ENCODE measurements at places on chromosomes 4 and X.
A peak's percentile ranks its signal among the peaks of the same experiment; 100 is the strongest.

DNA sequence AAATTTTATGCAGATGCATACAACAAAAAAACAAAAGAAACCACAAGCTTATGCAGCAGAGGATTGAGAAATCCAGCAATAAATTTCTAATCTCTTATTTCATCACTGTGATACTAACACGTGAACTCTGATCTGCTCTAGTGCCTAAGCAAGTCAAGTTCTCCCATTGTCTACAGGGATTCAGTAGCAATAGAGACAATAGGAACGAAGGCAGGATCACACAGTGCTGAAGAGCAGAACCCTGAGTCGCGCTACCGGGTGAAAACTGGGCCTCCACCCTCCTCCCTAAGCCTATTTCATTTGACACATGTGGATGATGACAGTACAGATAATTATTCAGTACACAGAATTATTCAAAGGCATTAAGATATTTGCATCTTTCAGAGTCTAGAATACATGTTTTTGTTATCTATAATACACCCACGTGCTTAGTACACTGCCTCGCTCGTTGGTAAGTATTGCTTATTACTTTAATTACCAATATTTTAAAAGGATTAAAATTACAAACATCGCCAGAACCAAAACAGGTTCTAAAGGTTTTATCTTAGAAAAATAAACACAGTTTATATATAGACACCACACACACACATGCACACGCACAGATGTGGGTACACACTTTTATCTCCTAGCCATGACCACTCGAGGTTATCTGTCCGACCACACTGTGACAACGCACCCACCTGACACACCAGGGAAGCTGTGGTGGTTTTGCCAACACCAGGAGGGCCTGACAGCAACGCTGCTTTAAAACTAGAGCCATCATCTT is 60.1 kb downstream of the RFC1 start:
- DNase-seq, result no peak

DNA sequence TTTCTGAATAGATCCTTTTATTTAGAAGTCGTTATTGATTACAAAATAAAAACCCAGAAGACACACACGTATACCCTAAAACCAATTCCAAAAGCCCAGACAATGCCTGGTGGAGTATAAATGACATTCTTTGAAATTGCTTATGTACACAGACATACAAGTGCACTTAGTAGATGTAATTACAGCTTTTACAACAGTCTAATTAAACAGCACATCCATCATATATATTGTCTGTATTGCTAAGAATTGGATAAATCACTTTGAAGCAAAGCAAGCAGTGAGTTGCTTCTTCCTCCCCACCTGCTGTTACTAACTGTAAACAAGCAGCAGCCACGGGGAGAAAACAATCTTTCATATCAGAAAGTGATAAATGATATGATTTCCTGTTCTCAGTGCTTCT is 645.7 kb downstream of the TLL1 start:
- DNase-seq, result no peak

DNA sequence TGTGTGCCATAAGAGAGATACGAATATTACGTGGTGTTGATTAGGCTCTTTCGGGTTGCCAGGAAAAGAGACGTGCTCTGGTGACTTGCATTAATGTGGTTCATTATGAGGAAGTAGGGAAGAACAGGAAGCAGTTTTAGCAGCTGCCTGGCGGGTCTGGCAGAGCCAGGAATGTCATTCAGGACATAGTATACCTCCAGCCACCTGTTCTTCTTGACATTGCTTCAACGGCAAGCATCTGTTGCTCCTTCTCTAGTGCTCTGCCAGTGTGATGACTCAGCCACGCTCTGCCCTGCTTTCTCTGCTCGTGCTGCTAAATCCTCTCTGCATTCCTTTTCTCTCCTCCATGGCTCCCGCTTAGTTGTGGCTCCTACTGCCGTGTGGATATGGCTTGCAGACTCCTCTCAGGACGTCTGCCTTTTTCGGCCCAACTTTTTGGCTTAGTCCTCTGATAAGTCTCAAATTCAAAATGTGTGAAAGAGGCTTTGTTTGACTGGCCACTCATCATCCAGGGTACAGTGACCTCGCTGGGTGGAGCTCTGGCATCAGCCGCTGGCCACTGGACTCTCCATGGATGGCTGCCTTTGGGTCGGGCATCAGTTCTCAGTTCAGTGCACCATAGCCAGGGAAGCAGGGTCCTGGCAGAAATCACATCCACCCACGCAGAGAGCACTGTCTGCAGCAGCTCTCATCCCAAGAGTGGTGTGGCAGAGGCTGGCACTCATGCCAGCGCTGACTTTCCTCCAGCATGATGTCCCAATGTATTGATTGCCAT is 89.3 kb upstream of the KLF3 start:
- DNase-seq, result no peak

GRCh38 chr4:173288296-173288695 is 45.9 kb downstream of the HMGB2 start:
- DNase-seq, result peak; percentile 72

- no peak for DNase-seq
Observed at GRCh38 chrX:25872786-25873185, 265.4 kb upstream of the MAGEB18 start.

- DNase-seq, result no peak
Observed at GRCh38 chr4:101258883-101259282, 88.4 kb downstream of the PPP3CA start.

- no peak for DNase-seq
Observed at GRCh38 chr4:11013094-11013664, 328.6 kb upstream of the CLNK start.

GRCh38 chrX:10156199-10157031 is at the start of gene CLCN4:
CLCN4 (plus strand) TSS chrX:10156975; CDS start chrX:10185033, 28,058 bp downstream.
- DNase-seq, result peak; percentile 77

- peak; percentile 36 for DNase-seq
Observed at GRCh38 chr4:173013232-173013930, 155.2 kb upstream of the GALNT7 start.

DNA sequence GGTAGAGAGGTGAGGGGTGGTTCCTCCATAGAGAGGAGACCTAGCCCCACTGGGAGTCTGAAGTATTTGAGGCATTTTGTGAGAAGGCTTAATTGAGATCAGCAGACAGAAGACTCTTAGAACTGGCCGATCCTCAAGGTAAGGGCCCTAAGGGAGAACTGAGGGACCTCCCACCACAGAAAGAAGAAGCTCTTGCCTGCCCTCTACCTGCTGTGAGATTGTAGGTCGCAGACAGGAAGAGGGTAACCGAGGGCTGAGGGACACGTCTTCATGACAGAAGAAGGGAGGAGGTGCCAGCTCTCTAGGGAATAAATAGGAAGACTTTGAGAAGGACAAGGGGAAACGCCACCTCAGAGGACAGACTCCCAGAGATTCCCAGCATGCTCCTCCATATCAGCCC is 24.1 kb upstream of the MAGEC1 start:
- no peak for DNase-seq

DNA sequence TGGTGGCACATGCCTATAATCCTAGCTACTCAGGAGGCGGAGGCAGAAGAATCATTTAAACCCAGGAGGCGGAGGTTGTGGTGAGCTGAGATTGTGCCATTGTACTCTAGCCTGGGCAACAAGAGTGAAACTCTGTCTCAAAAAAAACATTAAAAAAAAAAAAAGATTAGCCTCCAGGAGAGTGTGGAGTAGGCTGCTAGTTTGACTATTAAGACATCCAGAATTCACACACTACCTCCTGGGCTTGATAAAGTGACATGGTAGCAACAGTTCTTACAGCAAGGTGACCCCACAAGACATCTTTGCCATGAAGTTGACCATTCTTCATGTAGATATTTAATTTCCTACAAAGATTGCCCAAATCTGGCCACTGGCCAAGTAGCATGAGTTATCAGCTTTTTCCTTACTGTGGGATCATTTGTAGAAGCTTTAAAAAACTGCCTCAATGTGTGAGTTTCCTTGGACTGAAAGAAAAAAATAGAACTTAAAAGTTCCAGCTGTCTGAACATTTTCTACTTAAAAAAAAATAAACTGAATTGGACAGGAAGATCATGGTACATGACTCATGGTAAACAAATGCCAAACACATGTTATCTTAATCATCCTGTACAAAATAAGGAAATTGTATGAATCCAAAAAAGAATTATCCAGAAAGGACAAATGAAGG is 35.3 kb upstream of the SPRY1 start:
- DNase-seq, result no peak

DNA sequence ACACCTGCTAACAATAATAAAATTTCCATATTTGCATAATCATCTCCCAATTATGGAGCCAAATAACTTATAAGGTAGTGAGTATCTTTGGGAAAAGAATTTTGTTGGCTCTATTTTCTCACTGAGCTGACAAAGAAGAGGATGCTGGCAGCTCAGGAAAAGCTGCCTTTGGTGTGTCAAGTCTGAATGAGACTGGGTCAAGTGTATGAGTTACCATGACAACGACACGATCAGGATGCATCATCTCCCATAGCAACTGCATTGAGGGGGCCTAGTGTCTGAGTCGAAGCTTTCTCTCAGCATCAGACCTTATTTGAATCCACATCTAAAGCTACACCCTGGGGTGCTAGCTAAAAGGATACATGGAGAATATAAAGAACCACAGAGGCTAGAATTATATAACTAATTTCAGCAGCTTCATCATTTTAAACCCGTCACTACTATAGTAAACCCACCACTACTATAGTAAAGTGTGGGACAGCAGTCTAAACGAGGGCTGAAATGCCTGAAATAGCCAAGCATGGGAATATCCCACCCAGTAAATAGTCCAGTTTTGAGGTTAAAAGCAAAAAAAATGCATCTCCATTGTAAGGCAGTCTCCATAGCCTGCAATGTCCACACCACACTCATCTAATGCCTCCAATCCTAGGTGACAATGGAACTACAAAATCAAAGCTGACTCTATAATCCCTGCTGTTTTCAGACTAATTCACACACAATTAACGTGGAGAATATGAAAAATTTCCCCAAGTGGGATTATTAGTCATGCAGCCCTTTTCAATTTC is 16.0 kb downstream of the GSPT2 start:
- DNase-seq, result no peak

- no peak for DNase-seq
Observed at GRCh38 chr4:144169211-144169610, 28.7 kb upstream of the GYPA start.

- no peak for DNase-seq
Observed at GRCh38 chr4:101290654-101291053, 56.7 kb downstream of the PPP3CA start.

- DNase-seq, result no peak
Observed at GRCh38 chr4:151430740-151431457, 21.9 kb downstream of the FHIP1A start.

DNA sequence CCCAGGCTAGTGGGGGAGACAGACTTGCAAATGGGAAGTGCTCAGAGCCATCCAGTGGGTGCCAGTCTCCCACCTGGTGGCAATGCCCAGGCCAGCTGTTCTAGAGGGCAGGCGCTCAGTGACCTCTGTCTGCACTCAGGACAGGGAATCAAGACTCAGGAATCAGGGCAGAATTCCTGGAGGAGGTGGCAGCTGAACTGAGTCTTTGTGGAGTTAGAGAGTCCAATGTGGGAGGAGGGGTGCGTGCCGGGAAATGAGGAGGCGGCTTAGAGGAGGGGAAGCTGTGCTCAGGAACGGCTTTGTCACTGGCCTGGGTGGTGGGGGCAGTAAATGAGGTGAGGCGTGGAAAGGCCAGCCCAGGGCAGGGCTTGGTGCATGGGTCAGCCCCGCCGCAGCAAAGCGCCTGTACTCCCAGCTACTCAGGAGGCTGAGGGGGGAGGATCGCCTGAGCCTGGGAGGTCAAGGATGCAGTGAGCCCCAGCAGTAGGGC is 31.3 kb upstream of the SORCS2 start:
- DNase-seq, result no peak

DNA sequence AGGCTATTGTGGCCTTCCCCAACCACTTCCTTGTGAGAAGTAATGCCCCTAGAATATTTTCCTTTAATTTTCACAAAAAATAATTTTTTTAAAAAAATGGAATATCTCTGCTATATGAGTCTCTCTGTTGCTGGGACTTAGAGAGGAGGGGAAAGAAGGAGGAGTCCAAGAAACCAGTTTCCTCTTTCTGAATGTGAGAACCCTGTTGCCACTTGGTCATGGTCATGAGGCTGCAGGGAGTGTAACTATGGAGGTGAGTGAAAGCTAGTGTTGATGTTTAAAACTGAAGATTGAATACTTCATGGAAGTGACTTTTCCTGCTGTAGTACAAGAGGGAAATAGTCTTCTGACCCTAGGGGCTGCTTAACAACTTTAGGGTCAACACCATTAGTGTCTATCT is 20.4 kb downstream of the KIAA1210 start:
- no peak for DNase-seq

- no peak for DNase-seq
Observed at GRCh38 chrX:153029875-153030274, 26.4 kb upstream of the PNMA3 start.

GRCh38 chr4:53119680-53120079 is 246.2 kb downstream of the SCFD2 start:
- DNase-seq, result no peak

DNA sequence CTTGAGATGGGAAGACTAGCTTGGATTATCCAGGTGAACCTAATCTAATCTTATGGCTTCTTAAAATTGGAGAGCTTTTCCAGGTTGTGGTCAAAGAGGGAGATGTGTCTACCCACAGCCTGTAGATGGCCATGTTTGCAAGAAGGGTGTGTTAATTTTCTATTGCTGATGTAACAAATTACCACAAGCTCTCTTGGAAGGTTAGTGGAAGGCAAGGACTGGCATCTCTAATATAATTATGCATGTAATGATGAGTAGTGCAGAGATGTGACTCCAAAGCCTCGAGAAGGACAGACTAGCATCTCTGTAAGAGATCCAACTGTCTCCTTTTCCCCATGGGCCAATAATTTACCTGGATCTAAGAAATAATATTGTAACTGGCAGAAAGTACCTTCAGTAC is 3.2 kb upstream of the ADH1B start:
- no peak for DNase-seq

DNA sequence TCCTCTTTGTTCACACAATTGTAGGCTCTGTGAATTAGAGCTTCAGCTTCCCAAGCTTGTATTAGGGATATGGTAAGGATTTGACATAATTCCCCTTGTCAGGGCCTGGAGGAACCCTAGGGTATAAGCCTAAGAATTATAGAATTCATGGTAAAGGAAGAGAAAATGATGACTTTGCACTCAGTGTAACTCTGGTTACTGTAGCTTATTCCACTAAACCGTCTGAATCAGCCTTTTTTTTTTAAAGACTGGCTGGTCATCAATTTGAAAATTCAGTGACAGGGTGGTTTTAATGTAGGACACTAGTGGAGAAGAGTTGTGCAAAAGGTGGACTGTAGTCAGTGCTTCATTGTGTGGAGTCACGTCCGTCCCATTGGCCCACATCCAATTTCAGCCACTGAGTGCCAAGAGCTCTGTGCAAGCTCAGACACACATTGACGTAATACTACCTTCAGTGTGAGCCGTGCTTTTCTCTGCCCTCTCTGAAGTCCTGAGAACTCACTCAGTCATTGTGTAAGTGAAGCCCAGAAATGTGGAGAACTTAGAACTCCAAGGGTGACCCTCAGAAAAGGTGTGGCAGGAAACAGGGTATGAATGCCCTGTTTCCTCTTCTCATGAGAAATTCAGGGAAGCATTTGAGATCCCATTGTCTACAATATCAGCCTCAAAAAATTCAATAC is 449.8 kb downstream of the C4orf33 start:
- DNase-seq, result no peak

- DNase-seq, result no peak
Observed at GRCh38 chr4:3372933-3373465, 68.8 kb upstream of the HGFAC start.

GRCh38 chr4:7031558-7032449 is 11.4 kb upstream of the TADA2B start:
- no peak for DNase-seq

- DNase-seq, result no peak
Observed at GRCh38 chr4:56302760-56303159, 84.5 kb downstream of the AASDH start.

GRCh38 chr4:176610594-176610993 is 182.1 kb downstream of the VEGFC start:
- DNase-seq, result no peak

Measured in glutamatergic neuron (in vitro differentiated cells).